GOT3 (cell line): ENCODE measurements at places on chromosomes 5 and 9.

GRCh38 chr9:92499701-92500100, 17.4 kb upstream of the ASPN start:
- no peak for DNase-seq

DNA sequence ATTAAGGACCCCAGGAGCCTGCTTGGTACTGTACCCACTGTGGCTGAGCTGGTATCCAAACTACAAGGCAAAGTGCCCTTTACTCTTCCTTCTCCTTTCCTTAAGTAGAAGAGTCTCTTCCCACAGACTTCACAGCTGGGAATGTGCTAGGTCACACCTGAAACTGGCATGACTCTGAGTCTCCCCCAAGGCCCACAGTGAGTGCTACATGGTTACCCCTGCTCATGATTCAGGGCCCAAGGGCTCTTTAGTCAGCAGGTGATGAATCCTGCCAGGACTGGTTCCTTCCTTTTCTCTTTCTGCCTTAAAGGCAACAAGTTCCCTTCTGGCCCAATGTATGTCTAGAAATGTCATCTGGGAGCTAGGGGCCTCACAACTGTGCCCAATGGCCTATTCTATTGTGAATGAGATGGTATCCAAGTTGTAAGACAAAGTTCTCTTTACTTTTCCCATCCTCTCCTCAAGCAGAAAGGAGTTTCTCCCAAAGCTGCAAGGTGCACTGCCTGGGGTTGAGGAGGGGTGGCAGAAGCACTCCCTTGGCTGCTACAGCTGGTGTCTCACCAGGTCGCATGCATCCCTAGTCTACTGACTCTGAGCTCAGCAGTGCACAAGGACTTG, 134.4 kb downstream of the TMEM38B start:
- DNase-seq: no peak

DNA sequence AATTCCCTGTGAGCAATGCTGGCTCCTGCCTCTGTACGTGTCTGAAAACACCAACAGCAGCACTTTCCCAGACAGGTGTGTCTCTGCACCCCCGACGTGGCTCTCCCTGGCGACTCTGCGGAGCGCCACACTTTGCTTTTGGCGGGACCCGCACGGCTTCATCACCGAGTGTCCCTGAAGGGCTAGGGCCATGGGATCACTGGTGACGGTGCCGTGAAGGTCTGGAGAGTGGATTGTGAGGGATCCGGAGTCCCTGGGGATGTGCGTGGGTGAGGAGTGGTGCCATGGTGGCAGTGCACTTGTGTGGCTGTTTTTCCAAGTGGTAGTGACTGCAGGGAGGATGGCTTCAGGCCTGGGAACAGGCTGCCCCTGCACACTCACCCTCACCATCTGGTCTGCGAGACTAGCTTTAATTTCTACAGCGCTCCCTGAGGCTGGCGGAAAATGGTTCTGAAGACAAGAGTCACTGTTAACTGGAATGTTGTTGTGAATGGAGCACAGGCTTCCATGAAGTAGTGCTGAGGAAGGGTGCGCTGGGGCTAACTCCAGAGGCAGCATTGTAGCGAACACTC, 3.2 kb downstream of the NKD2 start:
- DNase-seq: no peak

DNA sequence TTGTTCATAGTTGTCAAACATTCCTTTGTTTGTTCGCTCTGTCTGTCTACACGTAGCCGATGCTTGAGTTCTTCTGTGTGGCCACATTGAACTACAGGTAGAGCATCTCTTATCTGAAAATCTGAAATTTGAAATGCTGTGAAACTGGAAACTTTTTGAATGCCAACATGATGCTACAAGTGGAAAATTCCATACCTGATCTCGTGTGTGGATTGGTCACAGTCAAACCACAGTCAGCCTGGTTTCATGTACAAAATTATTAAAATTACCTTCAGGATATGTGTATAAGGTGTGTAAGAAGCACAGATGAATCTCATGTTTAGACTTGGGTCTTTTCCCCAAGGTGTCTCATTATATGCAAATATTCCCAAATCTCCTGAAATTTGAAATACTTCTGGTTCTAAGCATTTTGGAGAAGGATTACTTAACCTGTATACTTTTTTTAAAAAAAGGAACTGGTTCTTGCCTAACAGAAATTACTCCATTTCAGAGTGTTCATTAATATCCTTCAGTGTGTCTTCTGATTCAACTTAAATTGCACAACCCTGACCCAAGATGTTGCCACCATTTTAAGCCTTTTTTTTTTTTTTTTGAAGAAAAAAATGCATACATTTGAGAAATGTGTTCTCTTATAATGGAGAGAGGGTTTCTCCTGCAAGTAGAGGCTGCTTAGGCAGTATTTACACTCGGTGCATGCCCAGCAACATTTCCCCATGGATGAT, 254.3 kb downstream of the MAST4 start:
- no peak for DNase-seq

DNA sequence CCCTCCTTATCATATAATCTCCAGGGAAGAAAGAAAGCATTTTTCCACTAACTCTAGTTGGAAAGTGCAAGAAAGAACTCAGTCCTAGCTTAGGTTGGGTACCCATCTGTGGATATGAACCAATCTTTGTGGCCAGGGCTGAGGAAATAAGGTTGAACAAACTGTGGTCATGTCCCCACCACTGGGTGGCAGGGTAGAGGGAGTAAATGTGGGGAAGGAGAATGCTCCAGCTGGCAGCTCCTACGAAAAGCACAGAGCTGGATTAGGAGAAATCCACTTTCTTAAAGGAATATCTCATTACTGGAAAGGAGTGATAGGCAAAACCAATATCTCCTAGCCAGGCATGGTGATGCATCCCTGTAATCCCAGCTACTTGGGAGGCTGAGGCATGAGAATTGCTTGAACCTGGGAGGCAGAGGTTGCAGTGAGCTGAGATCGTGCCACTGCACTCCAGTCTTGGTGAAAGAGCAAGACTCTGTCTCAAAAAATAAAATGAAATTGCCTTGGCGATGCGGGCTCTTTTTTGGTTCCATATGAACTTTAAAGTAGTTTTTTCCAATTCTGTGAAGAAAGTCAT, 175.1 kb downstream of the CCDC192 start:
- DNase-seq: no peak

DNA sequence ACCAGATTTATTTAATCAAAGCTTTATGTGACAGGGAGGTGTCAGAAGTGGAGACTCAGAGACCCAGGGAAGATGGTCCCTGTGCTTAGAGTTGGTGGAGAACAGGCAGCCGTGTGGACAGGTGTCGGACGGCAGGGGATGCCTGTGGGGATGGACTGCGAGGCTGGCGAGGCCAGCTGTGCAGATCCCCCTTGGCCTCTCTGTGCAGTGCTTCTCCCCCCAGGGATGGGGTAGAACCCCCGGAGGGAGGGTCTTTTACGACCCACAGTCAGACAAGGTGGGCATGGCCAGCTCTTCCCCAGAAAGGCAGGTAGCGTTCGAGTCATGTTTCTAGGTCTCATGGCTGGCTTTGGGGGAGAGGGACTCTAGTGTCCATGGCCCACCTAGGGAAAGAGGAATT, 4.7 kb upstream of the SLC2A6 start:
- no peak for DNase-seq

DNA sequence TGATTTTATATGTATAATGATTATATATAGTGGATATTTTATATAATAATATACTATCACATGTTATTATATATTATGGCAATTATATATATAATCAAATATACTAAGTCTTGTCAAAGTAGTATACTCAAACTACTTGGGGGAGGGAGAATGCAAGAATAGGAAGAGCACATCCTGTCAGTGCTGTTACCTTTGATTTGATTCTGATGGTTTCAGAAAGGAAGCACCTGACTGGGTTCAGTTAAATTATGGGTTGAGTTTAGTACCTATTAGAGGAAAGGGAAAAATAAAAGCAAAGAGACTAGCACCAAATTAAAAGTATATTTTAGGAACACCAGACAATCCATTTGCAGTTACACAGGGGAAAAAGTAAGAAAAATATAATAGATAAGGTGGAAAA, 107.6 kb downstream of the GRIA1 start:
- no peak for DNase-seq

DNA sequence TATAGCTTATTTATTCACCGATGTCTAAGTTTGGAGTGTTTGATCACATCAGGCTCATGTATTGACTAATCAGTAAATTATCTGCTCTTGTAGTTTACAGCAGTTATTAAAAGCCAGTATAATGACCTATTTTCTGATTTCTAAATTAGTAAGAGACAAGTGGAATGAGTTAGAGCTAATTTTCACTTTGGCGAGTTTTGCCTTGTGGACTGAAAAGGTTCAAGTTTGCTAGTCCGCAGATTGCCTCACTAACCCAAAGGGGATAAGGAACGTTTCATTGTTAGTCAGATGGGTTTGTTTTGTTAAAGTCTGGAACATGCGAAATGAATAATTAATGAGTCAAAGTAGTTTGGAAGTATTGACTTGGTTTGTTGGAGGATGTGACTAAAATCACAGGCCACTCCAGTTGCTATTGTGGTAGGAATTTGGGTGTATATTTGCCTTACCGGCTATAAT, 40.1 kb downstream of the SMARCA2 start:
- DNase-seq: no peak

- no peak for DNase-seq
Observed at GRCh38 chr5:142316681-142317080, 8.1 kb downstream of the SPRY4 start.

GRCh38 chr9:90898228-90898627, 96.6 kb downstream of the SYK start:
- no peak for DNase-seq

DNA sequence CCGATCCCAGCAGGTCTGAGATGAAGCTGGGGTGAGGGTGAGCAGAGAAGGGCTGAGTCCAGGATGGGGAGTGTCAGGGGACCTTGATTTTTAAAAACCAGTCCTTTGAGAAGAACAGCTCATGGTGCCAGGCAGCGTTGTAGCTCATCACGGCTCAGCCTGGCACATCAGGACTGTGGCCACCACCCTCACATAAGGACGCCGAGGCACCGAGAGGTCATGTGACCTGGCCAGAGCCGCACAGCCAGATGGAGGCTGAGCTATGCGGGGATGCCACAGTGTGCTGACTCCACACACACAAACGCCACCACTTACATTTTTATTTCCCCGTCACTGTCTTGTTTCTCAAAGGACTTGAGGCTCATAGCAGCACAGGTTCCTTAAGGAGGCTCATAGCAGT, 32.9 kb upstream of the CEP72 start:
- DNase-seq: no peak

GRCh38 chr5:143019614-143020515, 249.7 kb downstream of the ARHGAP26 start:
- DNase-seq: no peak

DNA sequence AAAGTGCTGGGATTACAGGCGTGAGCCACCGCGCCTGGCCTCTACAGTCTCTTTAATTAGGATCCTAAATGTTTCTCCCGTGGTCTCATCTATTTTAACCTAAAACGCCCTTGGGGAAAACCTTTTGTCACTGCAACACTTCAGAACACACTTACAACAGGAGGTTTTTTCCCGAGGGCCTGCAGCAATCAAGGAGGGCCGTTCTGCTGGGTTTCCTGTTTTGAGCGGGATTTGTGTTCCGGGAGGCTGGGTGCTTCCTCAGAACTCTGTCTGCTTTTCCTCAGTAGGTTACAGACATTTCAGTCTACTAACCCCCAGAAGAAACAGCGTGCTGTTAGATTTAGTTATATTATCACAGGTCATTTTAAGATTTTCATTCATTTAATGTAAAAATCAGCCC, 65.4 kb upstream of the IRX4 start:
- DNase-seq: no peak

GRCh38 chr5:119864286-119864685, 234.9 kb downstream of the FAM170A start:
- no peak for DNase-seq

DNA sequence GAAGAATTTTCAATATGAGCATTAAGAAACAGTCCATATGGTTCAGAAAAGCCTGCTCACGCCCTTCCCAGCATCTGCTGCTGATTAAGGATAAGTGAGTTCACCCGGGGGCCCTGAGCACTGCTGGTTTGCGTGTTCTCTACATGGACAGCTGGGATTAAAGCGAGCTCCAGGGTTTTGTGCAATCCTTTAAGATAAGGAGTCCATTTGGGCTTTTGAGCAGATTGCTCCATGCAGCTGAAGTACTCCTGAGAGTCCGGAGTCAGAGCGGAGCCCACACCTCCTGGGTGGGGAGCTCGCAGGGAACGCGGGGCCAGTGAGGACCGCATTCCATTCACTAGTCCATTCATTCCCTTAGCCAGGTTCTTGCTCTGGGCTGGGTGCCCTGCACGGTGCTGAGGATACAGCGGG, 149.3 kb upstream of the COL5A1 start:
- no peak for DNase-seq

DNA sequence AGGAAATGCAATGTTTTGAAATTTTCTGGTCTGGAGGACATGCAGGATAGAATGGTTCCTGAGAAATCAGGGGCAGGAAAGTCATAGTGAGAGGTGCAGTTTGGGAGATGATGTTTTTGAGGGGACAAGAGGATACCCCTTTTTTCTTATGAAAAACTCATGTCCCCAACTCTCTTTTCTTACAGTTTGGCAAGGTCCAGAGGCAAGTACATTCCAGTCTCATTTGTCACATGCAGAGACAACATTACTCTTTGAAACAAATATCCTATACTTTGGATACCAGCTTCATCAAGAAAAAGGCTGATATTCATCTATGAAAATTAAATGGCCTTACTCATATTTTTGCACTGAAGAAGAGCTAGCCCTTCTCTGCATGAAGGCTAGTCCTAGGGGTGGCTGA, 48.2 kb downstream of the EQTN start:
- DNase-seq: no peak

DNA sequence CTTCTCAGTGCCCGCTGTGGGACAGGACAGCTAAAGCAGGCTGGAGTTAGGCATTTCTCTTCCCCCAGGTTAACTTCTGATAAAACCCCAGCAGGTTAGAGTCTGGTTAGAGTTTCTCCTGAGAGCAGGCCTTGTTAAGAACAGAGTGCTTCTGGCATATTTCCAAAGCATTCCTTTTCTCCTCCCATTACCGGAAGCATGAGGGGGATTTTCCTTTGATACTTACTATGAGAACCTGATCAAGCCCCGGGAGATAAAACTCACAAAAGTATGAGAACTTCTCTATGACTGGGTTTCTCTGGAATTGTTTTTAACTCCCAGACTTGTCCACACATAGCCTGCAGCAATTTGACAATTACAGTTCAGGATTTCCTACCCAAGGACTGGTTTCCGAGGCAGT, 77.4 kb upstream of the MAST4 start:
- no peak for DNase-seq

- no peak for DNase-seq
Observed at GRCh38 chr9:83299571-83299970, 236.6 kb upstream of the RASEF start.

GRCh38 chr9:115213818-115214334, 95.9 kb upstream of the TNC start:
- DNase-seq: no peak

- DNase-seq: no peak
Observed at GRCh38 chr5:14739538-14739937, 75.0 kb downstream of the OTULIN start.

GRCh38 chr5:149503006-149503405, 48.2 kb downstream of the CSNK1A1 start:
- no peak for DNase-seq
